PC-3 (cell line): ENCODE measurements at places on chromosomes 2 and 18. TPM values are rescaled to one million over a fixed set of nuclear protein-coding genes. Genes with fewer than 3 reads are reported as not detected.
A peak's percentile ranks its signal among the peaks of the same experiment; 100 is the strongest.

DNA sequence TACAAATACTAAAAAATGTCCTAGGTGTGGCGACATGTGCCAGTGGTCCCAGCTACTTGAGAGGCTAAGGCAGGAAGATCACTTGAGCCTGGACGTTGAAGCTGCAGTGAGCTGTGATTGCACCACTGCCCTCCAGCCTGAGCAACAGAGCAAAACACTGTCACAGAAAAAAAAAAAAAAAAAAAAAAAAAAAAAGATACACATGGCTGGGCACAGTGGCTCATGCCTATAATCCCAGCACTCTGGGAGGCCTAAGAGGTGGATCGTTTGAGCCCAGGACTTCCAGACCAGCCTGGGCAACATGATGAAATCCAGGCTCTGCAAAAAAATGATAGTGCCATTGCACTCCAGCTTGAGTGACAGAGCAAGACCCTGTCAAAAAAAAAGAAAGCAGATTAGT lies 13.7 kb downstream of the KANSL1L start:
- no peaks in the 10 kb centered on the region for H3K36me3 ChIP-seq
- no peak overlapping the region for H3K4me3 ChIP-seq
- H3K27me3 ChIP-seq: no peaks in the 10 kb centered on the region
- no peaks in the 10 kb centered on the region for H3K4me1 ChIP-seq
- no peak for DNase-seq
- no peak overlapping the region for H3K27ac ChIP-seq

GRCh38 chr18:45745817-45746461 lies 22.0 kb downstream of the SLC14A1 start:
- H3K4me3 ChIP-seq: no peak overlapping the region
- peaks cover 12% of the 10 kb centered on the region for H3K4me1 ChIP-seq
- no peak overlapping the region for H3K27ac ChIP-seq
- no peak for DNase-seq
- H3K27me3 ChIP-seq: no peaks in the 10 kb centered on the region

EPB41L5 gene
- total RNA-seq: 11.7 and 14.0 TPM in 2 replicates

SEMA4F gene
- 7.6 and 13.9 TPM in 2 replicates for total RNA-seq

FOSL2 gene
- 34.2 and 46.8 TPM in 2 replicates for total RNA-seq

- H3K36me3 ChIP-seq: no peaks in the 10 kb centered on the region
- H3K4me1 ChIP-seq: no peaks in the 10 kb centered on the region
- no peak overlapping the region for H3K4me3 ChIP-seq
- H3K27me3 ChIP-seq: no peaks in the 10 kb centered on the region
- DNase-seq: no peak
Measured at GRCh38 chr2:34029073-34029472, 430.0 kb upstream of the FAM98A start.

DNA sequence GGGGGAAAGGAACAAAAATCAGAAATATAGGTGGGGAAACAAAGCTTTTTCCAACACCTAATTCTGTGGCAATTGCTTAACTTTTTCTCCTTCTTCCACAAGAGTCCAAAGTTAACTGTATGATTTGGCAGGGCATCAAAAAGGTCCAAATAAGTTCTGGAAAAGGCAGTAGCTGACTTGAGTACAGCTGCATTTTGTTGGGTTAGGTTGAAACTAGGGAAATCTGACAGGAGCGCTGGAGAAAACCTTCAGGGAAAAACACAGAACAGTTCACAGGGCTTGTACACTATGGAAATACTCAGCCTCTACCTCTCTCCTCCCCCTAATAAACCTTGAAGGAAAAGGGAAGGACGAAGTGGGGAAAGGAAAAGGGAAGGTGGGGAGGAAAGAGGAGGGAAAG lies 438.6 kb downstream of the ZEB2 start:
- no peaks in the 10 kb centered on the region for H3K36me3 ChIP-seq
- no peak overlapping the region for H3K4me3 ChIP-seq
- DNase-seq: no peak
- no peak overlapping the region for H3K27ac ChIP-seq

ATP6V1B1 gene
- total RNA-seq: not detected in 2 replicates

FAM210A gene
- total RNA-seq: 49.2 and 52.7 TPM in 2 replicates

GRCh38 chr18:33466822-33467221 lies 26.3 kb upstream of the CCDC178 start:
- no peak for DNase-seq
- no peak overlapping the region for H3K27ac ChIP-seq
- H3K4me1 ChIP-seq: peaks cover 12% of the 10 kb centered on the region; the same call in 1 of the 2 replicates
- H3K27me3 ChIP-seq: no peaks in the 10 kb centered on the region
- no peak overlapping the region for H3K4me3 ChIP-seq

GRCh38 chr2:195450552-195451113 lies 206.4 kb upstream of the SLC39A10 start:
- DNase-seq: no peak
- H3K27me3 ChIP-seq: no peaks in the 10 kb centered on the region
- no peak overlapping the region for H3K27ac ChIP-seq
- no peaks in the 10 kb centered on the region for H3K36me3 ChIP-seq

DNA sequence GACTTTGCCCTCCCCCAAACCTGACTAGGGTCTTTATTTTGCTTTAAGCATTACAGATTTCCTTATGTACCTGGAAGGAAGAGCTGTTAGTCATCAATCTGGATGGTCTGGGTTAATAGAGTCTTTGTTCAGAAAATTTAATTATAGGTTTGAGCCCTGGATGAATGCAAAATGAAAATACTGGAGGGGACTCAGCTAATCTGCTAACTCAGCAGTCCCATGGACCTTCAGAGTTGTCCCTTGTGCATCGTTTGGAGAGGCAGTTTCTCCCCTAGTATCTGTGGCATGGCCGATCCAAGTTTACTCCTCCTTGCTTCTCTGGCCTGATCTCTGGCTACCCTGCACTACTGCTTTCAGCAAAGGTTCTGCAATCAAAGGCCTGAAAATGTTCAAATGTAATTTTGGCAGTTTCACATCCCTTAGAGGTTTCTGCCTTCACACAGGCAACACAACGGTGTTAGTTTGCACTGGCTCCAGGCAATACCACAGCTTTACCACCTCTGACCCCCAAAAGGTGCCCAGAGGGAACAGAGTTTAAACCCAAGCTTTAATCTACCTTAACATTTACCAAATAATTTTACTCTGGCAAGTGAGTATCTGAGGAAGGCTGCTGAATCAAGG lies 134.3 kb downstream of the THADA start:
- no peak overlapping the region for H3K4me3 ChIP-seq
- DNase-seq: peak; percentile 37
- H3K27ac ChIP-seq: no peak overlapping the region
- no peaks in the 10 kb centered on the region for H3K36me3 ChIP-seq
- H3K4me1 ChIP-seq: peaks cover 61% of the 10 kb centered on the region
- no peaks in the 10 kb centered on the region for H3K27me3 ChIP-seq

- no peak overlapping the region for H3K27ac ChIP-seq
- DNase-seq: no peak
- no peak overlapping the region for H3K4me3 ChIP-seq
- no peaks in the 10 kb centered on the region for H3K27me3 ChIP-seq
Measured at GRCh38 chr2:25371253-25372241, 29.8 kb upstream of the DNMT3A start.

PTH2R gene
- not detected in 2 replicates for total RNA-seq

- no peak overlapping the region for H3K4me3 ChIP-seq
- H3K27ac ChIP-seq: no peak overlapping the region
- peaks cover 12% of the 10 kb centered on the region; the same call in 1 of the 2 replicates for H3K4me1 ChIP-seq
- H3K36me3 ChIP-seq: no peaks in the 10 kb centered on the region
Measured at GRCh38 chr2:239460780-239461179, 60.0 kb upstream of the HDAC4 start.

DNA sequence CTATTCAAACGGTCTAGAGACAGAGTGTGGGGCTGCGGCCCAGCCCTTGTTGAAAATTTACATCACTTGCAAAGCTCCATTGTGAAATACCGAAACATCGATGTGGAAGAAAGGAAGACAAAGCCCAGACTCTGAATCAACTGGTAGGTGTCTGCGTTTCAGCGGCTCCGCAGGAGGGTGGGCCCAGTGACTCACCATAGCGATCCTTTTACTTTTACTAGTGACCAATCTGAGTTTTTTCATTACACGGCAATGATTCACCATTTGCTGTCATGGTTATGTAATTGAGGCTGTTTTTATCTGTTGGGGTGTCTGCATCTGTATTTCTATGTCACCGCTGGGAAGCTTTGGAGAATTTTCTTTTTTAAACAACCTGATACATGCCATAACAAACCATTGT lies 66.6 kb upstream of the ODC1 start:
- no peaks in the 10 kb centered on the region for H3K27me3 ChIP-seq
- peaks cover 18% of the 10 kb centered on the region for H3K4me1 ChIP-seq
- peak; percentile 97 for DNase-seq
- peak overlapping the region; percentile 85 for H3K27ac ChIP-seq

DNA sequence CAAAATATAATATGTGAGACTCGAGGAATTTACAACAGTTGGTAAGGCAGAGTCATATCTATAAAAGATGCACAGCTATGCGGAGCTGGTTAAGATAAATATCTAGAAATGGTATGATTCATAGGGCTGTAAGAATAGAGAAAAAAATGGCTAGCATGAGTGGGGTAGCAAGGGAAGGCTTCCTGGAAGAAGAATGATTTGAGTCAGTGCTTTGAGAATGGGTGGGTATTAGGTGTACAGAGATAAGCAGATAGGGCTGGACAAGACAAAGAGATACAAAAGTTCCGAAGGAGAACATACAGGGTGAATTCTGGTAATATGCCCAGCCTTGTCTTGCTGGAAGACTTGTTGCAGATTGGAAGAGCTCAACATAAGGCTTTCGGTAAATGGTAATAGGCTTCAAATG lies 291.5 kb upstream of the CCDC68 start:
- no peaks in the 10 kb centered on the region for H3K27me3 ChIP-seq
- peak overlapping the region; percentile 86 for H3K27ac ChIP-seq
- H3K36me3 ChIP-seq: no peaks in the 10 kb centered on the region
- DNase-seq: peak; percentile 84

- H3K27ac ChIP-seq: peak overlapping the region; percentile 54
- H3K36me3 ChIP-seq: no peaks in the 10 kb centered on the region
- no peaks in the 10 kb centered on the region for H3K27me3 ChIP-seq
- H3K4me1 ChIP-seq: peaks cover 21% of the 10 kb centered on the region
- H3K4me3 ChIP-seq: no peak overlapping the region
Measured at GRCh38 chr2:234632527-234633391, 135.9 kb upstream of the ARL4C start.

COLEC12 gene
- total RNA-seq: 0.04 TPM in 1 of 2 replicates, not detected in the other

DNA sequence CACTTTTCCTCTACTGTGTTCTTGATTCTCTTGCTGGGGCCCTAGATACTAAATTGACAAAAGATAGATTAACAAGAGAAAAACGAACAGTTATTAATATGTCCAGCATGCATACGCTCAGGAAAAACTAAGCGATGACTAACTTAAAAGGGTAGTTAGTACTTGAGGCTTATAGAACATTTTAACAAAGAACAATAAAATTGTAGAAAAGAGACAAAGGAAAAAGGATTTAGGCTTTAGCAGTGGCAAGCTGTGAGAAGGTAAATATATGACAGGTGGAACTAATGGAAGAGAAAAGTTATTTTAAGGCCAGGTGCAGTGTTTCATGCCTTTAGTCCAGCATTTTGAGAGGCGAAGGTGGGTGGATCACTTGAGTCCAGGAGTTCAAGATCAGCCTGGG lies 75.6 kb downstream of the MRO start:
- H3K36me3 ChIP-seq: no peaks in the 10 kb centered on the region
- no peaks in the 10 kb centered on the region for H3K4me1 ChIP-seq
- 0 out of 2 replicates have a peak, but pooled peaks cover 3% of the 10 kb centered on the region for H3K27me3 ChIP-seq
- no peak for DNase-seq
- no peak overlapping the region for H3K4me3 ChIP-seq
